ENCODE measurements at places on chromosomes 6 and 20. TPM values are rescaled to one million over a fixed set of nuclear protein-coding genes. Genes with fewer than 3 reads are reported as not detected.
A peak's percentile ranks its signal among the peaks of the same experiment; 100 is the strongest.

The GJA10 gene
- 3.4 TPM for total RNA-seq

The TRIM15 gene
- not detected for total RNA-seq

The ACSS1 gene
- total RNA-seq, result 40.3 TPM

The ULBP2 gene
- 1.5 TPM for total RNA-seq

The ENPP3 gene
- total RNA-seq, result 0.38 TPM

The NT5E gene
- total RNA-seq, result 2.4 TPM

The STX7 gene
- 19.9 TPM for total RNA-seq

The KCNG1 gene
- total RNA-seq, result 0.30 TPM

DNA sequence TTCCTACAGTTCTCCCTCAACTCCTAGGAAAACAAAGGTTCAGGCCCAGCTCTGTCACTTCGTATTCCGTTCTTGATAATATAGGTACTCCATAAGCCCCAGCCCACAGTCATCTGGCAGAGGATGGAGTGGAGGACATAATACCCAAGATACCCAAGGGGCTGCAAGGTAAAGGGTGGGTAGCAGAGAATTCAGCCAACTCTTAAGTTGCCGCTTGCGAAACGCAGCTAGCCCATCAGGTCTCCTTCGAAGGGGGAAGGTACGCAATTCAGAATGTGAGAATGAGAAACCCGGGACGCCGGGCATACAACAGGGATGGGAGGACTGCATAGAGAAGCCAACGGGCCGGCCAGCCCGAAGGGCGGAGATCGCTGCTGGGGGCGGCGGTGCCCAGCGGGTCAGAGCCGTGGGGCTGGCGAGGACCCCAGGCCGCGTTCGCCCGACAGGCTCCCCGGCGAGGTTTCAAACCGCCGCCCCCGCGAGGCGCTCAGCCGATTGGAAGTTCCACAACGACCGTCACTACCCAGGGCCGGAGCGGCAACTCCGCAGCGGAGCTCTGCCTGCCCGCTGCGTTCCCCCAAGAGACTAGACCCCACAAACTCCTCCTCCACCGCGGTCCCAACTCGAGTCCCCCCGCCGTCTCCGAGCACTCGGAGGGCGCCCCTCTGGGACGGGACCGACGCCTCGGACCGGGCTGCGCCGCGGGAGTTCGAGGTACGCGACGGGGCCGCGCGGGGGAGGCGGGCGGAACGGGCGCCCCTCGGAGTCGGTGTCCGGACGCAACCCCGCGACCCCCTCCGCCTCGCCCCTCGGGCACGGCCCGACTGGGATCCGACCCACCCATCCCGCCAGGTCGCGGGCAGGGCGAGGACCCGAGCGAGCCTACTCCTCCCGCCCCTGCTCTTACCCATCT is 911 bp downstream of the CDK19 start:
- peak; percentile 66 for DNase-seq

- DNase-seq, result no peak
These were observed 63.5 kb upstream of the ASCC3 start for GRCh38 chr6:100944644-100945043.

- no peak for DNase-seq
These were observed 228.4 kb upstream of the EYS start for GRCh38 chr6:65935412-65935811.

- no peak for DNase-seq
These were observed 571.5 kb downstream of the UTRN start for GRCh38 chr6:144856622-144857021.

DNA sequence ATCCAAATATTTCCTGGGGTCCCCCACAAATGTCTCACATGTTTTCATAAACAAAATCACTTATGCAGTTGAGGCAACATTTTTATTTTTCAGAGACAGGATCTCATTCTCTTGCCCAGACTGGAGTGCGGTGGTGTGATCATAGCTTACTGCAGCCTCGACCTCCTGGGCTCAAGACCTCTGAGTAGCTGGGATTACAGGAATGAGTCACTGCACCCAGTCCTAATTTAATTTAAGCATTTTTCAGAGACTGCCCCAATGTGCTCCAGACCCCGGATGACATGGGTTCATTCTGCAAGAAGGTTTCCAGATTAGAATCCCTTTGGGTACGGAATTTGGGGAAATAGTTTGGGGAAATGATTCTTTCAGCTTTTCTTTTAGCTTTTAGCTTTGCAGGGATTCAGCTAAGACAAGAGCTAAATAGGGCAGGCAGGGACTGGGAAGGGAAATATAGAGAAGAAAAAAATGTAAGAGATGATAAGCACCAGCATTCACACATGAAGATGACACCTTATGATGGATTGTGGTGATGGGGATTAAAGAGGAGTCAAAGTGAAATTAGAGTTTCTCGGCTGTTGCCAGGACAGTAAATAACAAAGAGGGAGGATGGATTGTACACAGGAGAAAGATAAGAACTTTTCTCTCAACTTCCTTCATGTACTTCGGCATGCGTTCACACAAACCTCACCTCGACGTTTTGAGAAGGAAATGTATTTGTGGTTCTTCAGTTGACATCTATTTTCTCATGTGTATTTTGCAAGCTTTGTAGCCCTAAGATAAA is 169.4 kb upstream of the TAB2 start:
- DNase-seq, result peak; percentile 50

- DNase-seq, result no peak
These were observed 120.7 kb downstream of the MACROD2 start for GRCh38 chr20:14116037-14116436.

- DNase-seq, result no peak
These were observed 1.9 kb downstream of the CHD6 start for GRCh38 chr20:41616228-41616627.

DNA sequence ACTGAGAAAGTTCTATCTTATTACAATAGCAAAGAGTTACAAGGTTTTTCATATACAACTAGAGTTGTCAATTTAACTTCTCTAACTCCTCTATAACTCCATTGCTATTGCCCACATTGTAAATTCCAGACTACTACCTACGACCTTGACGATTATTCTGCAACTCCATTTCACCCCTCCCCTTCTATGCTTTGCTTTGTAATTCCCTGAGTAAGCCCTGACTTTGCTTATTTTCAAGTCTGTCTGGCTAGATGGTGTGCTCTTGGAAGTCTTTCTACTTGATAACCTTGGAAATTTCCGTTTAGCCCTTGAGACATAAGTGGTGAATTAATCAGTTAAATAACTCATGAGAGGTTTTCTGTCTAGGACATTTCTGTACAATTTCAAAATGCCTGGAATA is 161.4 kb downstream of the C6orf58 start:
- no peak for DNase-seq

DNA sequence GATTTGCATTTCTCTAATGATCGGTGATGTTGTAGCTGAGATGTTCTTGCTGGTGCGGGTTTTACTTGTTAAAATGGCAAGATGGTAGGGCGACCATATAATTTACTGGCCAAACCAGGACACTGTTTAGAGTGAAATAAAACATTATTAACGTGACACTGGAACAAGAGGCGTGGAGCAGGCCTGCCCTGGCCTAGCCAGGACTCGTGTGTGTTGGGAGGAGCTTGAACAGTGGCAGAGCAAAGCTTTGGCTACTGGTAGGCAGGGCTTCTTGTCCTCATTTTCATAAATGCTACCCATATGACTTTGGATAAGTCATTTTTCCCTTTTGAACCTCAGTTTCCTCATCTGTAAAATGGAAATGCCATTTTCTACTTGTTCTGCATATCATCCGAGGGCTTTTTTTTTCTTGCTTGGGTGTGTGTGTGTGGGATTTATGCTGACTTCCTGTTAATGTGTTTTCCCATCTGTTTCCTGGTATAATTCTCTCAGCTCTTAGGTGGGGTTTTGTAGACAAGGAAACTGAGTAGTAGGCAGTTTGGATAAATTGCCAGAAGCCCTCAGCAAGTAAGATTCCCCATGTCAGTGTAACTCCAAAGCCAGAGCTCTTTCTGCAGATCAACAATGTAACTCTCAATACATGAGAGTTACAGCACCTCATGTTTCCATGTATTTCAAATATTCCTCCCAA is 81.7 kb downstream of the TOX2 start:
- DNase-seq, result no peak

- no peak for DNase-seq
These were observed 172.0 kb downstream of the TBC1D7 start for GRCh38 chr6:13156381-13156780.

- no peak for DNase-seq
These were observed 266.6 kb downstream of the COL12A1 start for GRCh38 chr6:74939151-74939708.

DNA sequence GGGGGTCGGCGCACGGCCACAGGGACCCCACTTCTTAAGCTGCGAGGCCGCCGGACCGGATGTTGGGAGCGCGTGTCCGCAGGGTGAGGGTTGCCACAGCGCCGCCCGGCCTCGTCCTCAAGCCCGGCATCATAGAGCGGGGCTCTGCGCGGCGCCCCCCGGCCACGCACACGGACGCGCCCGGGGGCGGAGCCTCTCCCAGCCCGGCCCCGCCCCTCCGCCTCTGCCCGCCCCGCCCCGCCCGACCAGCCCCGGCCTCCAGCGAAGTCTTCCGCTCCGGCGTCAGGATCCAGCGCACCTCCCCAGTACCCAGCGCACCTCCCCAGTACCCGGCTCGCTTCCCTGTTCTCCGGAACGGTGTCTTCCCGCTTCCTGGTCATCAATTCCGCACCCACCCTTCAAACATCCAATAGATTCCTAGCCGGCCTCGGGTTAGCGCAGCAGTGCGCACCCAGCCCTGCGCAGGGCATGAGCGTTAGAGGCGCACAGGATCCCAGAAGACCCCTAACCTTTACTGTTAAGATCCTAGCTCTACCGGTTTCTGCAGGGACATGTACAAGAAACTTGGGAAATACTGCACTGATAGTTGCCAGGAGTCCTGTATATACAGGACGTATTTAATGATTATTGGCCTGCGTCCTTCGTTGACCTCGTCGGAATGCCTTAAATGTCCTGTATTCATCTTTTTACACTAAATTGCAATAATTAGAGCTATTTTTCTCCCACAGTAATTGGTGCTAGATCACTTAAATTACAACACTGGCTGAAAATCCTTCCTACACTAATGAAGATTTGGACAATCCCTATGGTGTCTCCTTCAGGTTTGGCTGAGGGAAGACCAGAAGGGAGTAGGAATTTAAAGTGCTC is 535 bp upstream of the DNAAF9 start:
- DNase-seq, result peak; percentile 77

DNA sequence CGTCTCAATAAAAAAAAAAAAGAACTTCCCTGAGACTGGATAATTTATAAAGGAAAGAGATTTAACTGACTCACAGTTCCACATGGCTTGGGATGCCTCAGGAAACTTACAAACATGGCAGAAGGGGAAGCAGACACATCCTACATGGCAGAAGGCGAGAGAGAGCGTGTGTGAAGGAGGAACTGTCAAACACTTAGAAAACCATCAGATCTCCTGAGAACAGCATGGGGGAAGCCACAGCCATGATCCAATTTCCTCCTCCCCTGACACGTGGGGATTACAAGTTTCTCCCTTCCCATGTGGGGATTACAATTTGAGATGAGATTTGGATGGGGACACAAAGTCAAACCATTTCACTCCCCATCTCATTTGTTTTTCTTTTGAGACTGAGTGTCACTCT is 46.6 kb upstream of the TFAP2C start:
- no peak for DNase-seq

- peak; percentile 63 for DNase-seq
These were observed 148.3 kb upstream of the RPS6KA2 start for GRCh38 chr6:166775180-166775922.

DNA sequence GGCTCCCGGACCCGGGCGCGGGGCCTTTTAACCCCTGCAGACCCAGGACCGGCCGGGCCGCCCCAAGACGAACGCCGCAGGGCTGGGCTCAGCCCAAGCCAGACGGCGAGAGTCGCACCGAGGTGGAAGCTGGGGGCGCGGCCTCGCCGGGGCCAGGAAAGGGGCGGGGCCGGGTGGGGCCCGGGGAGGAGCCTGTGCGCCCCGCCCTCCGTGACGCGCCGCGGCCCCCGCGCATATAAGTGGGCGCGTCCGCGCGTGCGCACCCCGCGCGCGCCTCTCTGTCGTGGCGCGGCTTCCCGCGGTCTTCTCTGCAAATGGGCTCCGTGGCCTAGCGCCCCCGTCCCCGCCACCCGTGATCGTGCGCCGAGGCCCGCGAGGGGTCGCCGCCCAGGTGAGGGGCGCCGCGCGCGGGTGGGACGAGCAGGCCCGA is at the start of gene PPDPF:
TSS of gene PPDPF (plus strand) at position 262 of the 430 bp plus-strand sequence. CDS start 544 bp downstream, outside the sequence.
- DNase-seq, result peak; percentile 89

DNA sequence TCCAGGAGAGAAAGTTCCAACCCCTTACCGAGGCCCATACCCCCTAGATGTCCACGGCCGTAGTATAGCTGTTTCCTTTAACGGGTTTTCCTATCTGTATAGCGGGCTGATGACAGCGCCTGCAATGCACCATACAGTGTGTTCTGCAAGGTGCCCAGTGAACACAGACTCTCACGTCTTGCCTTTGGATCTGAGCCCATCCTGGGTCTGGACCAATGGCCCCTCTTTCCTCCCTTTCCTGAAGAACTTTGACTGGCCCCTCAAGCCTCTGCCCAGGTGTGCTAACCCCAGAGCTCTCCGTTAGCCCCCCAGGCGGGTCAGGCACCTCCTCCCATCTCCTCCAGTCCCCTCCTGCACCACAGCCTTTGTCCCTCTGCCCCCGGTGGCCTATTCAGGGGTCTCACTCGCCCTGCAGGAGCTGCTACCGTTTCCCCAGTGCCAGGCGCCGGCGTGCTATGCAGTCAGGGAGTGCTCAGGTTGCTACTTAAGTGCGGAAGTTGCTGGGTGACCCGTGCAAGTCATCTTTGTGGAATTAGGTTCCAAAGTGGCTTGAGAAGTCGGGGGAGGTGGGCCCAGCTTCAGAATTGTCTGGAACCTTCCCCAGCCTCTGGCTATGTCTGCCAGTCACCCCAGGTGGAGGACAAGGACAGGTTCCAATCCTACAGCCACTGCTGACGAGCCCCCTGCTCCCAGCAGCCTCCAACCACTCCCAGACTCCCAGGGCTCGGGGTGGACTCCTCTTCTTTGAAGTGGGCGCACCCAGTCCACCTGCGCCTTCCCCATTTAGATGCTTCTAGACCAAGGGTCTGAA is 35.0 kb upstream of the ZBP1 start:
- peak; percentile 14 for DNase-seq

GRCh38 chr6:83615025-83615999 is 93.6 kb downstream of the SNAP91 start:
- no peak for DNase-seq

DNA sequence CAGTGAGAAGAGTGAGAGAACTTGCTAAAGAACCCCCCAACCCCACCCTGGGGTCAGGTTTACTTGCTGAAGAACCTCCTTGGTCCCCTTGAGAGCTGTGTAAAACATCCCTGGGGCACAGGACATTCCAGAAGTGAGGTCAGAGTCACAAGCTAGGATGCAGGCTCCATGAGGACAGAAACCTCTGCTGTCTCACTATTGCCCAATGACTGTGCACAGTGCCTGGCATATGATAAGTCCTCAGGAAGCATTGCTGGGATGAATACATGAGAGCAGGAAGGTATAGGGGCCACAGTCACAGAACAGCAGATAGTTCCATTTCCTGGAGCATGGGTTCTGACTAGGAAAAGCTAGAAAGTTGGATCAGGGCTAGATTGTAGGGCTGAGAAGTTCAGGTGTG is 18.4 kb downstream of the NT5E start:
- DNase-seq, result no peak
